ENCODE measurements at places on chromosomes 12 and 14.

GRCh38 chr12:117857632-117858612 is 110.9 kb downstream of the KSR2 start:
- no peak for DNase-seq

DNA sequence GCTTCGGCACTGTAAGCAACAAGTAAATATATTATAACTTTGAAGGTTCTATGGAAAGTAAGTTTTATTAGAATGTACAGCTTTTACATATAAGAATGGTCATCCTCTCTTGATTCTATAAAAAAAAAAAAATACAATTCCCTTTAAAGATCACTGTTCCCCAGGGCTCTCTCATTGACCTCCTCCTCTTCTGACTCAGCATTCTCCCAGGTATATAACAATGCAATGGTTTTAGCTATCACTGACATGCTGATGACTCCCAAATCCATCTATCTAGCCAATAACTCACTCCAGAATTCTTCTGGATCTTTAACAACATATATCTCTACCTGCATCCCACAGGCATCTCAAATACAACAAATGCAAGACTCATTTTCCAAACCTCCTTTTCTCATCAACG is 62.7 kb downstream of the EEA1 start:
- no peak for DNase-seq

DNA sequence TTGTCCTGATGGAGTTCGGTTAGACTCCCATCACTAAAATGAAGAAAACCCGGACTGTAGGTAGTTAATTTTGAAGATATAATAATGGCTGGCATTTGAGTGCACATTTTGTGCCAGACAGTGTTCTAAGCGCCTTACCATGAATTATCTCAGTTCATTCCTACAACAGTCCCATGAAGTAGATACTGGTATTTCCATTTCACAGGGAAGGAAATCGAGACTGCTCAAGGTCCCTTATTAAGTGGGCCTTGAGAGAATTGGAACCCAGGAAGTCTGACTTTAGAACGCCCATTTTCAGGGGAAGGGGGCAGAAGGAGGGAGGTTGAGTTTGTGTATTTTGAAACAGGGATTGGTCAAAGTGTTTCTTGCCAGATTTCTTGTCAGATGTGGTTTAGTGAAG is 855 bp downstream of the MNAT1 start:
- peak; percentile 43 for DNase-seq

GRCh38 chr12:24393071-24393470 is 443.6 kb upstream of the SOX5 start:
- no peak for DNase-seq

DNA sequence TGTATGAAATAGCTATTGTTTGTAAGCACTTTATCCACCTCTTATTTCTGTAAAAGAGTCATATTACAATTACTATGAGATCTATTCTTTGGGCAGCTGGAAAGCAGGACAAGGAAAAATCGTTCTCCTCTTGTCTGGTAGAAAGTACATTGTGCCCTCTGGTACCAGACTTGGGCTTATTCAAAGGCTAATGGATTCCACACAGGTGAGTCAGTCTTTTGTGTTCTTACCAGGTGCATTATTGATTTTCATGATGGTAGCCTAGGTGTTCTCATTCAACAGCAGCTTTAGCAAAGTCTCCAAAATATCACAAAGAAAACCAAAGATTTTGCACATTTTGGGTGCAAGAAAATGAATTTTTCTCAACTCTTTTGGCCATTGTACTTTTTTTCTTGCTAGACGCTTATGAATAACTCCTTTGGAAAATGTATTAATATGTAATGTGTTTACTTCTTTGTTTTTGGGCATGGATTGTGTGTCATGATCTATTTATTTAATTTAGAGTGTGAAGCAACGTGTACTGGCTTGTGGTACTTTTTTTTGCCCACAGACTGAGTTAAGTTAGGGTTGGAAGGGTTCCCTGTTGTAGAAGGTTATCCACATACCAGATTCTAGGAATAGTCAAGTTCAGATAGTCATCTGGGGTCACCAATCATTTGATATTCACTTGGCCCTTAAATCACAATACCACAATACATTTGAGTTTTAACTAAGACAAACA is 26.2 kb downstream of the MNAT1 start:
- DNase-seq, result peak; percentile 97

DNA sequence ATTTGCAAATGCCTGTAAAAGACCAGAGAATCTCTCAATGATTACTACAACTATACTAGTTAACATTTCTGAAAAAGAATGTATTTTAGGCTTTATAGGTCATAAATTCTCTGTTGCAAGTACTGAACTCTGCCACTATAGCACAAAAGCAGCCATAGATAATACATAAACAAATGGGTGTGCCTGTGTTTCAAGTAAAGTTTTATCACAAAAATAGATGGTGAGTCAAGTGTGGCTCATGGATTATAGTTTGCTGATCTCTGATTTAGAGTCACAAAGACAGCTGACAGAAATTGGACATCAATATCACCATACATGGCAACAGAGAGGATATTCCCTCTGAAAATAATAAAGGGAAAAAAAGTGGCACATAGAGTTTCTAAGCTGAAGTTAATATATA is 68.1 kb downstream of the FSCB start:
- no peak for DNase-seq

GRCh38 chr12:6539707-6540134 is 5.4 kb downstream of the GAPDH start:
- no peak for DNase-seq

DNA sequence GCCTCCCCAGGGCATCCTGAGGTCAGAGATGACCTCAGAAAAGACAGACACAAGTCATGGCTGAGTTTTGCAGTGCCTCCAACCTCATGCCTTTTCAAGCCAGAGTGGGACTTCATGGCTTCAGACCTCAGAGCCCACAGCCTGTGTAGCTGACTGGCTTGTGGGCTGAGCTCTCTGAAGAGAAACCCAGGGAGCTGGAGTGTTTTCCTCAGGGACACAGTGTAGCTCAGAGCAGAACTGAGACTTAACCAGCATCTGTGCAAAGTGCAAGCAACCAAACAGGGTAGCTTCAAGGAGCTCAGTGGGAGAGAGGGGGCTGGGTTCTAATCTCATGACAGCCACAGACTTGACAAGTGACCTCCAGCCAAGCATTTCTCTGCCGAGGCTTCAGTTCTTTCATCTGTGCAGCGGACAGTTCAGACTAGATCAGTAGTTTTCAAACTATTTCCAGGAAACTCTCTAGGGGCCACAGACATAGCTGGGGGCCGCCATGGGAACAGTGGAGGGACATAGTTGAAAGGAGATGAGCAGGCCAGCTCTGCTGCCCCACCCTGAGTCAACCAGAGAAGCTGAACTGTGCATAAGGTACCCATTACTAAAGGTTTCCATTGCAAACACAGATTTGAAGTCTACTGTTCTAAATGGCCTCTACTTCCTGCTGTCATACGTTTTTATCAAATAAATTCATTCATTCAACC is 80.0 kb downstream of the LGMN start:
- DNase-seq, result no peak

GRCh38 chr14:81127785-81128184 is 93.0 kb downstream of the GTF2A1 start:
- DNase-seq, result no peak

DNA sequence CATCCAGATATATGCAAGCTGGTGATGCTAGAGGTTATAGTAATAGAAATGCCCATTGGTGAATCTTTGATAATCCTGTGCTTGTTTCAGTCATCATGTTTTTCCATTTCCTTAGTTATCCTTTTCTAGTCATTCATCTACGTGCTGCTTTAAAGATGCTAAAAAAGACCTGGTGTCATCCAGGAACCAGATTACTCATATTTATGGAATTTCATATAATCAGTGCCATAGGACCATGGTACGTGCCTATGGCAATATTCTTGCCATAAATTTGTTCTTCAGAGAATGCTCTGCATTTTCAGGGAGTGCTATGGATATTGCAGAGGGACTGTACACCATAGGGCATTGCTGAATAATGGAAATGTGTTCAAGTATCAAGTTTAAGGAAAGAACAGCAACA is 267.3 kb downstream of the AKAP6 start:
- DNase-seq, result no peak

GRCh38 chr12:100331871-100332270 is 25.0 kb upstream of the SLC17A8 start:
- DNase-seq, result peak; percentile 45

GRCh38 chr12:6996040-6996441 is 22.2 kb downstream of the LPCAT3 start:
- DNase-seq, result no peak

- no peak for DNase-seq
These were observed 10.5 kb upstream of the WNT5B start for GRCh38 chr12:1618489-1618888.

DNA sequence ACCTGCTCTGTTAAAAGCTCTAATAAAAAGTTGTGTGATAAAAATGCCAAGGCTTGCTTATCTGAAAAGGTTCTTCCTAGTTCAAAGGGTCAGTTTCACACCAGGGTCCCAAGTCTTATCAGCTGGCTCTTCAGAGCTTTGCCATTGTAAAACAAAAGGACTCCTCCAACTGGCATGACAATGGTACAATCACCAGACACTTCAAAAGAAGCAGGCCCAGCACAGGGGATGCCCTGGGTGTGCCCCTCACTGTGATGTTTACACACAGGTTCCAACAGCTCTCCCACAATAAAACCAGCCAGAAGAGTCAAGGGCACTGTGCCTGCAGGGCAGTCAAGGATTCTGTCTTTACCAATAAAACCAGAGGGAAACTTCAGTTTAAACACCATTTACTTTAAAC is 78.7 kb downstream of the PRICKLE1 start:
- no peak for DNase-seq

- no peak for DNase-seq
These were observed 68.2 kb upstream of the TBX3 start for GRCh38 chr12:114752217-114752616.

- DNase-seq, result no peak
These were observed 327.1 kb upstream of the FKBP4 start for GRCh38 chr12:2467447-2468195.

- no peak for DNase-seq
These were observed 261.0 kb downstream of the DACT1 start for GRCh38 chr14:58898655-58899316.

- no peak for DNase-seq
These were observed 13.5 kb downstream of the SLC38A2 start for GRCh38 chr12:46358791-46359666.

DNA sequence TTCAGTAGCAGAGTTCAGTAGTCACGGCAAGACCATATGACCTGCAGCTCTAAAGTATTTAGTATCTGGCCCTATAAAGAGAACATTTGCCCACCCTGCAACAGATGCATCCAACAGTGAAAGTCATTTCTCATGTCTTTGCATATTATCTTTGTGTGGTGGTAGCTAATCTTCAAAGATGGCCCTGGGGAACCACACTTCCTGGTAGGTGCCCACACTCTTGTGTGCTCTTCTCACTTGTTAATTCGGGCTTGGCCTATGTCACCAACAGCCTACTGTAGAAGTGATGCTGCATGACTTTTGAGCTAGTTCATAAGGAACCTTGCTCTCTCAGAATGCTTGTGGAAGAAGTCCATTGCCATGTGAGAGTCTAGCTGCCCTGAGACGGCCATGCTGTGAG is 85.6 kb downstream of the MAP1LC3B2 start:
- no peak for DNase-seq

- peak; percentile 63 for DNase-seq
These were observed 352.0 kb downstream of the BCAT1 start for GRCh38 chr12:24596768-24597388.

DNA sequence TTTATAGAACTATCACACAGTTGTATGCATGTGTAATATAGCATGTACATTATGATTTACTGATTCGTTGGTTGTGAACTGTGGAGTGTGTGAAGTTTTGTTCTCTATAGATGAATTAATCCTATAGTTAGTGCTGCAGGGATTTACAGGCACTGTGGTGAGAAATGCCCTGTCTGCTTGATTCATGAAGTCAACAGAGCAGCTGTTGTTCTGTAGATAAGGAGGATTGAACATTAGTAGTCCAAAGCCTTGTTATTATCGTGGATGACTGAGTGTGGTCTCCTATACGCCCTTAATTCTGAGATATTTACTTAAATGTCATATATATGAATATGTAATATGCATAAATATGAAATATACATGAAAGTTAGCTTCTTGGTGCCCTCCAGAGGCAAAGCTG is 98.3 kb downstream of the DNAH10 start:
- no peak for DNase-seq

DNA sequence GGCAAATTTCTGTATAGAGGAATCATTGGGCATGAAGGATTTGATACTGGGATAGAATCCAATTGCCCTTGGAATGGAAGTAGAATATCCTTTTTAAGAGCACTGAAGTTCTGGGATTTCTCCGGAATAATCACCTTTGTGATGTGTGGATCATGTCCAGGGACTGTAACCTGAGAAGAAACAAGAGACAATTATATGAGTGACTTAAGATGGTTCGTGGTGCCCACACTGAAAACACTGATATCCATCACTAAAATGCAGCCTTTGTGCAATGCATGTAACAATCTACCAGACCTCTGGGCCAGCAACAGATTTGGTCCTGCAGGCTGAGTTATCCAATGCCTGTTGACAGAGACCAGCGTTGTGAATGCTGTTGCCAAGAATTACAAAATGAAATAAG is 48.5 kb downstream of the MDM2 start:
- no peak for DNase-seq

GRCh38 chr12:54337854-54338650 is 13.1 kb downstream of the COPZ1 start:
- DNase-seq, result no peak

DNA sequence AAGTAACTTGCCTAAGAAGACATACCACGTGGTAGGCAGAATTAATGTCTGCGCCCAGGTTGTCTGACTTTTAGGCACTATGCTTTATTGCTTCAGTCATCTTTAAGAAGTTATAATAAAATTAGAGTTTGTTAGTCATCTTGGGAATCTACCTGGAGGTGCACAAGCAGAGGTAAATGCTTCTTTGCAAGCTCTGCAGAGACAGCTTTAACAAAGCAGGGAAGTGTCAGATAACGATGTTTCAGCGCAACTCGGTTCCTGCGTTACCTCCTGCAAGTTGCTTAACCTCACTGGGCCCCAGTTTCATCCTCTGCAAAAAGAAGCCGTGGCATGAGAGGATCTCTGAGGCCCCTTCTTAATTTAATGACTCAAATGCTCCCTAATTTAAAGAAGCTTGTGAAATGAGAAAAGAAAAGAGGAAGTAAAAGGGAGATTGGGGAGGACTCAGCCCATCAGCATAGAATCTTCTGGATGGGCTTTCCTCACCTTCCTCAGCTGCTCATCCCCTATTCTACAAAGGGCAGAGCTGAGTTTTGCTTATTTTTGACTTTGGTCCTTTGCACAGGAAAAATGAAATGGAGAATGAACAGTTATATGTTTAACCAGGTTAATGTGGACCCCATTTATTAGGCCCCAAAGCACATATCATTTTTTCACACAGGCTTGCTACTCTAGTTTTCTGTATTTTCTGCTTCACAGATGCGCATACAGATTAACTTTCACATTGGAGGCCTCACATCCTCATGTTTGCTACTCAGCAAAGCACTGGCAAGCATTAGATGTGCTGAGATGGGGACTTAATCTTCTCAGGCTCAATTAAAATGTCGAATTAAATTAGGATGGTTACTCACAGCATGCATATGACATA is 5.1 kb downstream of the ARHGDIB start:
- DNase-seq, result no peak

- DNase-seq, result peak; percentile 51
These were observed 189.6 kb upstream of the RPL10L start for GRCh38 chr14:46840944-46841720.

- no peak for DNase-seq
These were observed 30.0 kb downstream of the SLC38A2 start for GRCh38 chr12:46342562-46343033.

- no peak for DNase-seq
These were observed 76.1 kb downstream of the SLC24A4 start for GRCh38 chr14:92398888-92399636.
